DMS79 (cell line): ENCODE measurements at places on chromosomes 11 and 22.

DNA sequence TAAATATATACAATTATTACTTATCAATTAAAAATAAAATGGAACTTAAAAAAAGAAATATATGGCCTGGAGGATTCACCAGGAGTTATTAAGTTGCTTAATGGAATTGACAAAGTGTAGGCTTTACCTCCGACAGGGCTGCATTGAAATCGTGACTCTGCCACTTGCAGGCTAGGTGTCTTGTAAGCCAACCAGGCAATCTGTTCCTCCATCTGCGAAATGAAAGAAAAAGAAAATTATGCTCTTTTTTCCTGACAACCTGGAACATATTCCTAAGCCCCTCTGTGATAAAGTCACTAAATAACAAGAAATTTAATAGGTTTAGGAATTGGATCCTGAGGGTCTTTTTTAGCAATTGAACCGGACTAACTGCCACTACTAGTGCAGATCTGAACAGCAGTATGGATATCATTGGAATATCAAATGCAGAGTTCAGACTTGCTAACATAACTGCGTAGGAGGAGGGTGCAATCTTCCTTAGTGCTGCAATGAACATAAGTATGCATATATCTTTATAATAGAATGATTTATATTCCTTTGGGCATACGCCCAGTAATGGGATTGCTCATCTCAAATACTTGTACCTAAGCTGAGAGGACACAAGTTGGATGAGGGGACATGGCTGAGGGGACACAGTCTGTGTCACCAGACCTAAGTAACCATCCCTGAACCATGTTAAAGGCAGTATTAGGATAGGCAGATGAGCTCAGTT lies 42.5 kb upstream of the CEP126 start:
- DNase-seq = no peak

DNA sequence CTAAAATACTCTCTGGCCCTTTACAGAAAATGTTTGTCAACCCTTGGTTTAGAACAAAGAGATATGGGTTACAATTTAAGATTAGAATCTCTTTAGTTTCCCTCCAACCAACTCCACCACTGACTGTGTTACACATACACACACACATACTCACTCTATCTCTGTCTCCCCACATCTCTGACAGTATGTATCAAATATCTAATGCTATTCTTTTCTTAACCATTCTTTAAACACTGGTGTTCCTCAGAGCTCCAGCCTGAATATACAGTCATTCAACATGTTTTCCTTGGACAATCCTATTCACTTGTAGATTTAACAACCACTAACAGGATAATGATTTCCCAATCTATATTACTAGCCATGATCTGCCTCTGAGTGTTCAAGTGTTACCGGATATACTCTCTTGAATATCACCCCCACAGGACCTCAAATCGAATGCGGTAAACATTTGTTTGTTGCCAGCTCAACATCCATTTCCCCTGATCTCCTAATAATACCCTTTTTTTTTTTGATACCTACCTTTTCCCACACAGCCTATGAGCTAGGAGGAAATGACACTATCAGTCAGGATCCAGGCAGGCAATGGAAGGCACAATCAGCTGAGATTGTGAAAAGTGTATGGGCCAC lies 6.1 kb downstream of the MPZL3 start:
- no peak for DNase-seq

DNA sequence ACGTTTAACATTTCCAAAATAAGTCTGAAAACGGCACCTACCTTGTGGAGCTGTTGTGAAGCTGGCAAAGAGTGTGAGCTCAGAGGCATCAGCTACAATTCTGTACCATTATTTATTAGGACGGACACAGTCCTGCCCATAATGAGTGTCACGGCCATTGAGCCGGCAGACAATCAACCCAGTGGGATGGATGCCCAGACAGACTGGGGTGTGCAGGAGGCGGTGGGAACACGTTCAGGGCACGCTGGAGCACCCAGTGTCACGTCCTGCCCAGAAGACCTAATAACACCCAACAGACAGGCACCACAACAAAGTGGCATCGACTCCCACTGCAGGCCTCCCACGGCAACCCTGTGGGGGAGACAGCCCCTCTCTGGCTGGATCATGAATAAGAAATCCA lies 34.5 kb downstream of the TPST2 start:
- no peak for DNase-seq

GRCh38 chr11:103970701-103971249 lies 65.7 kb upstream of the DDI1 start:
- no peak for DNase-seq

DNA sequence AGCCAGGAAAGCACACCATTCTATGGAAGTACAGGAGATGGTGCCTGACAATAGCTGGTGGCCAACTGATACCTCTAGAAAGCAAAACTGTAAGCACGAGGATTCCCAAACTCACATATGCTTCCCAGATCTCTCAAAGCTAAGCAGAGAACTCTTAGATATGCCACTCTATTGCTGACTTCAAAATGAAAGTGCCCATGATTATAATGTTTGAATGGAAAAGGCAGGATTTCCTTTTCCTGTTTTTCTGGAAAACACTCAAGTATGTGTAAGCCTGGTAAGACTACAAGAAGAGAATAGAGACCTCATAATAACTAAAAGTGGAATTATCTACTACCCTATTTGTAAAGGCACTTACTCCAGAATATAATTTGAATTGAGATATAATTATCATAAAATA lies 2.6 kb upstream of the CARD18 start:
- DNase-seq = no peak

DNA sequence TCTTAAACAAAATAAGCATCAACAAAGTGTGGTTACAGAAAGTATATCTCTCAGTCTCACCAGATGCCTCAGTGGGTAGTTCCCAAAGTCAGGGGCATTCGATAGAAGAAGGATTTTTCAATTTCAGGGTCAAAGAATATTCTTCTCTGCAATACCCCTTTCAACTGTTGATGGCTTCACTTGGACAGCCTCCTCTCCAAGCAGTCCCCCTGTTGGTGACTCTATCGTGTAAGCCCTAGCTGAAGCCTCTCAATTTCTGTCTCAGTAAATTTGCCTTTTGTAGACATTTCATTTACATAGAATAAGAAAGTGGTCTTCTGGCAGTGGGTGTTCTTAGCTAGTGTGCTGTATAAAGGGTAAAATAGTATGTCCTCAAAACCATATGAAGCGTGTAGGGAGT lies 11.3 kb upstream of the CCDC83 start:
- no peak for DNase-seq

DNA sequence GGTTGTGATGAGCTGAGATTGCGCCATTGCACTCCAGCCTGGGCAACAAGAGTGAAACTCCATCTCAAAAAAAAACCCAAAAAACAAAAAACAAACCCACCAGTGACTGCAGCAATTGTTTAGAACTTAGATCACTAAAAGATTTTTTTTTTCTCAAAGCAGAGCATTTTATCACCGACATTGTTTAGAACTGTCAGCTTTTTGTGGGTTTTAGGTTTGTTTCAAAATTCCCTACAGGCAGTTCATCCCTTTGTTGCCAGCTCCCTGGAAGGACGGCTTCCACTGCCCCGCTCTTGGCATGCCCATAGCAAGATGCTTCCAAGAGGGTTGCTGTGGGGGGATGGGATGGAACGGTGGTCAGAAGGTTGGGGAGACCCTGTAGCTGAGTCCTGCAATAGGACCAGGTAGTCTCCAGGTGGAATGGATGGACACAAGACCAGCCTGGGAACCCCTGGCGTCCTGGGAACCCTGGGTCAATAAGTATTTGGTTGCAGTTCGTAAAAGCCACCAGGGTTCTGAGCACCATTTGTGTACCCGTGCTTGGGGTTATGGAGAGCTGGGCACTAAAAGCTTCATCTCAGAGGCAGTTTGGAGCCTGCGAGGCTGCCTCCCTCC lies 46.7 kb downstream of the TSPAN18 start:
- no peak for DNase-seq

DNA sequence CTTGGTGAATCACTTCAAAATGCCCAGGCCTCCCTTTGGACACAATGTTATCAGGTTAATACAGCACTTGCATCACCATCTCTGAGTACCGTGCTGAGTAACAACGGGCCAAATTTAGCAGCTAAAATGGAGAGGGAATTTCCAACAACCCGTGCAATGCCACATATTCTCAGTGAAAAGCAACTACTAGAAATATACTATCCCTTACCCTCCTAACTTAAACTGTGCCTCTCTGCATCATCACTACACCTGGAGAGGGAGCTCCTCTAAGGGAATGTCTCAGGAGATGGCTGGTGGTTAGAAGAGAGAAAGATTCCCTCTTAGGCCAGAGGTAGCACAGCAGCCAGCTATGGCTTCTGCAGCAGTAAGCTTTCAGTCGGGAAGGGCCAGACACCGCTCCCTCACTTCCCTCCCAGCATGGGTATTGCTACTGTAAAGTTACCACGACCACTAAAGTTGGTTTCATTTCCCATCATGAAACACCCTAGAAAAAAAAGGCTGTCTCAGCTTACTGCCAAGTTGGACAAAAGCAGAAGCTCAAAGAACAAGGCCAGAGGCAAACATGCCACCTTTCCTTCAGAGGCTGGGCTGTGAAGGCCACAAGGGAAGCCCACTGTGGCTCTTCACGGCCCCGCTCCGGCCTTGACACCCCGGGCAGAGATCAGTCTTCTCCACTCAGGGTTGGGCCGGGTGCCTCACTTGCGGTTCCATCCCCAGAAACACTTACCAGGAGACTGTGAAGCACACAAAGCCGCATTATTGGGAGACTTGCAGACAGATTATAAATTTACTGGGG lies 3.9 kb downstream of the MAML2 start:
- no peak for DNase-seq

DNA sequence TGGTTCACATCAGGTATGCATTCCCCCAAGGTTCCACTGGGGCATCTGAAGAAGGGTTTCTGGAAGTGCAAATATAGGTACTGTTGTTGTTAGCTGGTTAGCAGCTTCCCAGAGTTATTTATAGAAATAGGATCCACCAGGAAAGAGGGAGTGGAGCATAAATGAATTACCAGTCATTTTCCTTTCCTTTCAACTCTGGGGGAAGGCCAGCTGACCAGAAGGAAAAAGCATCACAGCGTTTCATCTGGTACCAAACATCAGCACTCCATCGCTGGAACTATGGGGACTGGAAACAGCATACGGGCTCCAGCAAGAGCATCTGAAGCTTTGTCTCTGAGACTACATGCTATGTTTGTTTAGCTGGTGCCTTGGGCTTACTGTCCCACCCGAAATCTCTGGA lies 378.2 kb upstream of the NARS2 start:
- no peak for DNase-seq

- DNase-seq = no peak
Observed at GRCh38 chr11:131792243-131792642, 421.8 kb downstream of the NTM start.

- DNase-seq = no peak
Observed at GRCh38 chr11:44530413-44531115, 34.9 kb upstream of the CD82 start.

DNA sequence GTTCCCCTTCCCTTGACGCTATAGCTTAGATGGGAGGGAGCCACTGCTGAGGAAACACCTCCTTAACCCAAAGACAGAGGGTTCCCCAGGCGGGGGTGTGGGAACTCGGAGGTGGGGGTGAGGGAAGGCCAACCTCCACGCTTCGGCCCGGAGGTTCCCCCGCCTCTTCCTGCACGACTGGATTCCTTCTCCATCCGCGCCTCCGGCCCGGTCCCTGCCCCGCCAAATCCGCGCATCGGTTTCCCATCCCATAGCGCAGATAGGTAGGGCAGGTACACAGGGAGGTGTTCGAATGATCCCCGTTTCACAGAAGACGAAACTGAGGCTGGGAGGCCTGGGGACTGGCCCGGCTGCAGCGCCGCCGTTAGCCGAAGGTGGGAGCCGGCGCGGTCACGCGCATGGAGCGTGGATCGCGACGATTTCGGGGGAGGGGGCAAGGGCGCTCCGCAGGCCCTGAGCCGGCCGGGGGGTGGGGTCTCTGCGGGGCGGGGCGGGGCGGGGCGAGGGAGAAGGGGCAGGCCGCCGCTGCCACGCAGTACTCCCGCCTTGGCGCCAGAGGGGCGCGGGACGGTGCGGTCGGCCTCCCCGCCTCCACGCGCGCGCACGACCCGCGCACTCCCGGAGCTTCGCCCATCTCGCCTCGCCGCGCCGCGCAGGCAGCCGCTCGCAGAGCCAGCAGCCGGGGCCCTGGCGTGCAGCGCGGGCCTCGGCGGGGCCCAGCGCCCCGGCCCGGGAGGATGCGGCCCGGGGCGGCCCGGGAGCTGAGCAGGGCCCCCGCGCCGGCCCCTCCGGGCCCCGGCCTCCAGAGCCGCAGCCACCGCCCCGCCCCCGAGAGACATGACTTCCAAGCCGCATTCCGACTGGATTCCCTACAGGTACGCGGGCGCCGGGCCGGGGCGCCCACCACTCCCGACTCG lies at the start of gene TUB:
TSS of gene TUB (plus strand) at position 538 of the 917 bp plus-strand sequence. CDS start at position 838, 300 bp downstream.
- no peak for DNase-seq

DNA sequence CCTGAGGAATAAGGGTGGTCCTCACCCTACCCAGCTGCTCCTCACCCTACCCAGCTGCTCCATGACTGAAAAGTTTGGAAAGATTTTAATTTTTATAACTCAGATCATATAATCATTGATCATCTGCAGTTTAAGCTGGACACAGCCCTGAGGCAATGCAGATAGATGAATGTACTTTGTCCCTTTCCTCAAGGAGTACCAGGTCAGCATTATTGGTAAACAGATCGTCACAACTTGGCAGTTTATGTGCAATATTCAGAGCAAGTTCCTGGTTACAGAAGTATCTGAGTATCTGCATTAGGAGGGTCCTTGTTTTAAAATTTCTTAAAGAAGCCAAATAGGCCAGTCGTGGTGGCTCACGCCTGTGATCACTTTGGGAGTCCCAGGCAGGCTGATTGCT lies 3.6 kb downstream of the TNRC6B start:
- no peak for DNase-seq
